ENCODE measurements at places on chromosomes 16 and 17.

DNA sequence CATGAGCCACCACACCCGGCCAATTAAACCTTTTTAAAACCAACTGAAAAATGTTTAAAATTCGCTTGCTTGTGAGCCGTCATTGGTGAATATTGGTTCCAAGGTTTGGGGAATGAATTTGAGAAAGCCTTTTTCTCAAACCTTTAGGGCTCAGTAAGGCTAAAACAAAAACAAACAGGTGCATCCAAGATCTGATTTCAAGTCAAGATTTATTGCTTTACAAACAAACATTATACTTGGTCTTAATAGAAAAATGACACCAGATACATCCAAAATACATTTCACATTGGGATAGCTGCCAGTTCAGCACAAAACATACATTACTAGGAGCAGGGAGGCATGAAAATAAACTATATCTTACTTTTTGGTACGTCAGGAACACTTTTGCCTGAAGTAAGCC is 5.4 kb downstream of the C17orf58 start:
- no peak for DNase-seq

GRCh38 chr17:58630883-58631522 is 60.8 kb downstream of the TEX14 start:
- DNase-seq = no peak

- no peak for DNase-seq
These were observed 93.0 kb downstream of the GOSR1 start for GRCh38 chr17:30570191-30570590.

DNA sequence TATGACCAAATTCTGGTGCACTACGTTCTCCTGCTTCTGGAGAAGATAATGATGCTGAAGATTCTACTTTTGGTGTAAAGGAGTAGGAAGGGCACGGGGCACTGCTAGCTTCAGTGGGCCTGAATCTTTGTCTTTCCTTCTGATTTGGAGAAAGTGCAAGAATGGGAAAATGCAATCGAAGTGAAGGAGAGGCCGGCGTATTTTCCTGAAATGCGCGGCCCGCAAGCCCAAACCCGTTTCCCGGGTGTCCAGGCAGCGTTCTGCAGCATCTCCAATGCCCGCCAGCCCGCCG is 372 bp upstream of the NDE1 start:
- DNase-seq = no peak

DNA sequence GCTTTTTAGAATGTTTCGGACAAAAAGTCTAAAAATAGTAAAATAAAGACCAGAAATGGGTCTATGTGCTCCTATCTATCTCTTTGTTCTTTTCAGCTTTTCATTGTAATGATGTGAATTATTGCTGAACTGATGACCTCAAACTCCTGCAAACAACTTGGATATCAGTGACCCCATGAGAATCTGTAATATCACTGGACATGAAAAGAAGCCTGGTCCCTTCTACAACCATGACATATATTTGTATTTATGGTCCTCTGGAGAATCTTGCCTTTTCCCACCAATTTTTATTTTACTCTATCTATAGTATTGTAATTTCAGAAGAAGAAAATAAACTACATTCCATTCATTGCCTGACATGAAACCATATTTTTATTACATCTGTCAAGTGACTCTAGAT is 740.7 kb upstream of the CA10 start:
- DNase-seq = no peak
